ENCODE measurements at places on chromosomes 12 and 14.

DNA sequence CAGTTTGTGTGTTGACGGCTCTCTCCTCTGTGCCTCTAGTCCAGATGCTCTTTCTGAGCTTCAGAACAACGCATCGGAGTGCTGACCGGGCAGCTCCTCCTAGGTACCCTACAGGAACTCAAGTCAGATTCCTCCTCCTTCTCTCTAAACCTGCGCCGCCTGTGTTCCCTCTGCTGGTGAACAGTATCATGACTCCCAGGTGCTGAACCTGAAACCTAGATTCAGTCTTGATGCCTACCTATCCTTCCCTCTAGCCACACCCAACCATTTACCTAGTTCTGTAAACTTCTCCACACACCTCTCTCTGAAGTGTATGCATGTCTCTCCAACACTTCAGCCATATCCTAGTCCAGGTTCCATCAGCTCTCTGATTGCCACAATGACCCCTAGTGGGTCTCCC is 112.7 kb downstream of the EFCAB11 start:
- DNase-seq, result no peak

- DNase-seq, result no peak
Measured at GRCh38 chr14:40197344-40197743, 765.1 kb upstream of the FBXO33 start.

- no peak for DNase-seq
Measured at GRCh38 chr12:82998509-82998908, 311.8 kb downstream of the TMTC2 start.

- no peak for DNase-seq
Measured at GRCh38 chr14:101505236-101505970, 55.9 kb upstream of the DIO3 start.

DNA sequence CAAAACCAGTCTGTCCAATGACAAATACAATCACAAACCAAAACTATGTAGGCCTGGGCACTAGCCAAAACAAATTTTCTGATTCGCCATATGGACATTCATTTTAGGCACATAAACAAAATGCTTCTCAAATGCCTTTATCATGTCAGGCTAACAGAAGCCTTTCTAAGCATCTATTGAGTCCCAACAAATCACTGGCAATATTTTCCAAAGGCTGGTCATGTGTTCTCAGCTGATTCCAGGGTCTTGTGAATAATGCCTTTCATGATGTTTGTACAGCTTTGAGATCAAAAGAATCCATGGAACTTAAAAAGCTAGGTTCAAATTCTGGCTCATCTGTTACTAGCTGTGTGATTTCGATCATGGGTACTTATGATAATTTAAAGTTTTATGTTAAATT is 16.1 kb downstream of the FSCB start:
- DNase-seq, result no peak

DNA sequence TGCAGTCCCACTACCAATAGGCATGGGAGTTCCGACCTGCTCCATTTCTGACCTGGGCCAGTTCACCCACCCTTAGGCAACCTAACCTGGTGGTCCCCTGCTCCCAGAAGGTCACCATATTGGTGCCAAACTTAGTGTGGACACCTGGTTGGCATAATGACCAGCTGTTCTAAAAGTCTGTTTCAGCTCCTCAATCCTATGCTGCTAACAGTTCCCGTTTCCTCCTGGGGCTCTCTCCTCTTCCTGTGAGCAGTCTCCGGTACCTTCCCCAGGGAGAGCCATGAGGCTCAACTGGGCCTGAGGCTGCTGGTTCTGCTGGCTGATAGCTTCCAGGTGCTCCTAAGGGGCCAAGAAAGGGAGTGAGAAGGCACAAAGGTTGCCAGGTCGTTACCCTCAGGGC is 15.9 kb upstream of the BLTP3B start:
- DNase-seq, result no peak

GRCh38 chr12:28089338-28089737 is 100.9 kb upstream of the CCDC91 start:
- DNase-seq, result no peak

- DNase-seq, result no peak
Measured at GRCh38 chr12:64571411-64571810, 38.9 kb upstream of the RASSF3 start.

- no peak for DNase-seq
Measured at GRCh38 chr14:105738638-105739037, 212.3 kb downstream of the TMEM121 start.

DNA sequence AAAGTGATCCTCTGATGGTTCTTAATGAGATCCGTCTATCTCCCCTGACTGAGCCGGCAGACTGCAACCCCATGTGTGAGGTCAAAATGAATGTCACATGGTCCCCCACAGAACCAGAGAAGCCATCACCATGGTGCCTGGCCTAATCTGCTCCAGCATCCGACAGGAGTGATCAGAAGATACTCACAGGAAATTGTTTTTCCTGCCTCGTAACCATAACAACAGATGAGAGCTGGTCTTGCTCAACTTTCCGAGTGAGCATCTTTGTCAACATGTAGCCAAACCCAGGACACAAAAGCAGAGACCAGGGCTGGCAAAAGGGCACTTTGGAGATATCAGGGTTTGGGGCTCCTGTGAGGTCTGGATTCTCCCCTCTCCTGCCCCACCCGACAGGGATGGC is 72.1 kb upstream of the C14orf180 start:
- DNase-seq, result no peak

GRCh38 chr14:75318353-75318752 is 39.7 kb downstream of the FOS start:
- DNase-seq, result no peak

GRCh38 chr14:27305441-27305945 is 707.7 kb upstream of the NOVA1 start:
- DNase-seq, result no peak
